Fibroblast of skin of left biceps (primary cell): ENCODE measurements at places on chromosomes 16 and 17.
A peak's percentile ranks its signal among the peaks of the same experiment; 100 is the strongest.

- no peak for DNase-seq
Measured at GRCh38 chr16:75326333-75326732, 74.9 kb upstream of the BCAR1 start.

DNA sequence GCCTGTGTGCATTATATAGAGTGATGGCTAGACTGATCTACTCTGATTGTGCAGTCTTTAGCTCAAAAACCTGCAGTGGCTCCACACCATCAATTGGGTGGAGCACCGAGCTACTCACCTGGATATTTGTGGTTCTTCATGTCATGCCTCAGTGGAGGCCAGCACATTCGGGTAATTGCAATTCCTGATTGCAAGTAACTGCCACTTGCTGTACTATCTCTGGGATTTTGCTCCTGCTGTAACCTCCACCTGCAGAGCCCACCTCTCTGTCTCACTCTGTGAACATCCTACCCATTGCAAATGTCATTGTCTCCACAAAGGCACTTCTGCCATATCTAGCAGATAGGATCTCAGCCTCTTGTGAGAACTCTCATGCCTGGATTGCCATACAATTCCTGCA is 1.7 kb upstream of the CCL1 start:
- DNase-seq: no peak

- no peak for DNase-seq
Measured at GRCh38 chr17:39683295-39683939, 4.4 kb downstream of the PGAP3 start.

DNA sequence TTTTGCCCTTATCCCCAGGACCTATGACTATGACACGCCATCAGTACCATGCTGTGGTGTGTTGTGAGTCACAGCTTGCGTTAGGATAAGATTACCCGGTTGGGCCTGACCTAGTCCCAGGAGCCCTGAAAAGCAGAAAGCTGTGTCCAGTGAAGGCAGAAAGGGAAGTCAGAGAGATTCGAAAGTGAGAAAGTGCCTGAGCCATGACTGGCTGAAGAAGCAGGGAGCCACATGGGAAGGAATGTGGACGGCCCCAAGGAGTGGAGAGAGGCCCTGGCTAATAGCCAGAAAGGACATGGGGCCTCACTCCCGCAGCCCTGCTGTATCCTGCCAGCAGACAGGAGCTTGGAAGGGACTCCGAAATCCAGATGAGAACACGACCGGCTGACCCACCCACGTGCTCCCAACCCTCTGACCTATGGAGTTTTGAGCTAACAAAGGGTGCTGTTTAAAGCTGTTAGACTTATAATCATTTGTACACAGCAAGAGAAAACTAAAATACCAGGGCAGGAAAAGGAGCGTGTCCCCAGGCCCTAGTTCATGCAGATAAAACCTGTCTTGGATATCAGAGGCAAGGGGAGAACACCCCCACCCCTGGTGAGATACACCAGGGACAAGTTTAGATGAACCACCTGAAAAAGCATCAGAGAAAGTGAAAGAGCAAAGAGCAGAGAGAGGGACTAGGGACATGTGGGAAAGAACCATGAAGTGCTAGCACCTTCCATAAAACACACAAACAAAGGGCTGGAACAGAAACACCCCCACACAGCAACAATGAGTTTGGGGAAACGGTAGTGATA is 115.3 kb downstream of the SLC39A11 start:
- peak; percentile 65 for DNase-seq

DNA sequence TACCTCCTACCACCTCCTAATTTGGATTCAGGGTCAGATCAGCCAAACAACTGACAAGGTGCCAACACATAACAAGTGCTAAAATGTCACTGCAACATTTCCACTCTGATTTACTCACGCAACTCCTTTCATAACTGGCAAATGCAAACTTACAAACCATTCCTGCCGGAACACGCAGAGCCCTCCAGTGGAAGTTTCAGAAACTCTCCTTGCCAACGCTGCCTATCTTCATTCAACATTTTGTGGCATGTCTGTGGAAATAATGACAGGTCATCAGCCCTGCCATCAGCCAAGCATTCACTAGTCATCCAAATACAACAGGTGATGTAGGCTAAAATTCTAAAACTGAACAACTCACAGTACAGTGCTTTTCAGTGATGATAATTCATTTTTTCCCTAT is 37.7 kb upstream of the OR3A1 start:
- no peak for DNase-seq

DNA sequence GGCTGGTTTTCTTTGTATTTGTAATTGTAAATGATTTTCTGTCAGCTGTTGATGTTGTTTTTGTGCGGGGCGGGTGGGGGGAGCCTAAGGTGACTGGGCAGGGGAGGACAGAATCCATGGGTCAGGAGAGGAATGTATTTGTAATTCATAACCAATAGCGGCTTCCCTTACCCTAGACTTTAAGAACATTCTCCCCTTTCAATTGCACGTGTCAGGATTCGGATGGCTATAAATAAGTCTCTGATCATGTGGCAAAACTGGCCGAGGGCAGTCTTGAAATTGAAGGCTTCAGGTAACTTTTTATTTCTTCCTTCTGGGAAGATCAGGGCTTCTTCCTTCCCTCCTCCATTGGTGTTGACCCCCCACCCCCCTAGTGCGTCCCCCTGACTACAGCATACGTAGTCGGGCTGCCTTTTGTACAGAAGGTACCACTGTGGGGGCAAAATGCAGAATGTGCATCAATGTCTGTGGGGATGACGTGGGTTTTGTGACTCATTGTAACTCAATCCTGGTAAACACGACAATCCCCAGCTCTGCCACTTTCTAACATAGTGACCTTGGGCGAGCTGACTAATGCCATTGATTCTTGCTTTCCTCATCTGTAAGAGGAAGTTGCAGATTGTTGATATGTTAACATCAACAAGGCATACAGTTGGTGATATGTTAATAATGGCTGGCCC is 16.2 kb downstream of the MARCHF10 start:
- DNase-seq: no peak

GRCh38 chr17:76530811-76531485 is 6.6 kb downstream of the CYGB start:
- no peak for DNase-seq

DNA sequence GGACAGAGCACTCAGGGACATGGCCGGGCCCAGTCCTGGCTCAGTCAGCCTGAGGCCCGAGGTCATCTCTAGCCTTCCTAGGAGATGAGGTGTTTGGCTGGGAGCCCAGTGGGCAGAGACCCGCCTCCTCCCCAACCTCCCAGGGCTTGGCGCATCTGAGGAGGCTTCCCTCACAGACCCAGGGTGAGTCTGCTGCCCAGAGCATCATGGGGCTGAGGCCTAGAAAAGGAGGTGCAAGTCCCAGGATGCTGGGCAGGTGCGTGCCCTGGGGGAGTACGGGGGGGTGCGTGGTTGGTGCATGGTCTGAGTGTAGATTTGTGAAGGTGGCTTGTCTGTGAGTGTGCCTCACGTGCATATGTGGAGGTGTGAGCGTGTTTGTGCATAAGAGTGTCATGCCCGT is 4.7 kb downstream of the PDE6G start:
- DNase-seq: no peak
